ENCODE measurements at places on chromosomes 2 and 18.

- no peaks in the 10 kb centered on the region for H3K27me3 ChIP-seq
- no peak overlapping the region for H3K4me3 ChIP-seq
- no peaks in the 10 kb centered on the region for H3K36me3 ChIP-seq
- DNase-seq, result no peak
Measured at GRCh38 chr2:132604561-132604960, 65.4 kb downstream of the LYPD1 start.

- no peaks in the 10 kb centered on the region for H3K36me3 ChIP-seq
- H3K27ac ChIP-seq, result no peak overlapping the region
- H3K4me3 ChIP-seq, result no peak overlapping the region
- DNase-seq, result no peak
- H3K27me3 ChIP-seq, result no peaks in the 10 kb centered on the region
- H3K4me1 ChIP-seq, result no peaks in the 10 kb centered on the region
Measured at GRCh38 chr2:192390401-192390800, 195.7 kb upstream of the TMEFF2 start.

GRCh38 chr2:159553727-159554126 is 62.6 kb downstream of the BAZ2B start:
- H3K4me3 ChIP-seq, result no peak overlapping the region
- H3K36me3 ChIP-seq, result no peaks in the 10 kb centered on the region
- H3K4me1 ChIP-seq, result no peaks in the 10 kb centered on the region
- H3K27me3 ChIP-seq, result no peaks in the 10 kb centered on the region
- no peak overlapping the region for H3K27ac ChIP-seq

GRCh38 chr2:102494570-102494969 is 21.5 kb downstream of the SLC9A4 start:
- H3K27me3 ChIP-seq, result peaks cover 22% of the 10 kb centered on the region
- no peaks in the 10 kb centered on the region for H3K36me3 ChIP-seq
- H3K27ac ChIP-seq, result no peak overlapping the region
- DNase-seq, result no peak
- H3K4me3 ChIP-seq, result no peak overlapping the region
- H3K4me1 ChIP-seq, result peaks cover 4% of the 10 kb centered on the region

- H3K27me3 ChIP-seq, result peaks cover 61% of the 10 kb centered on the region
- no peak overlapping the region for H3K4me3 ChIP-seq
- H3K4me1 ChIP-seq, result peaks cover 11% of the 10 kb centered on the region
Measured at GRCh38 chr2:111031546-111032478, 88.9 kb upstream of the BCL2L11 start.

- H3K4me3 ChIP-seq, result no peak overlapping the region
- H3K27ac ChIP-seq, result peak overlapping the region; percentile 75
- no peaks in the 10 kb centered on the region for H3K27me3 ChIP-seq
Measured at GRCh38 chr2:196131384-196131937, 39.9 kb downstream of the STK17B start.

- no peaks in the 10 kb centered on the region for H3K36me3 ChIP-seq
- H3K27me3 ChIP-seq, result peaks cover 33% of the 10 kb centered on the region
- DNase-seq, result no peak
- H3K4me1 ChIP-seq, result no peaks in the 10 kb centered on the region
- no peak overlapping the region for H3K4me3 ChIP-seq
- H3K27ac ChIP-seq, result no peak overlapping the region
Measured at GRCh38 chr2:222057347-222058073, 241.3 kb downstream of the PAX3 start.
